ENCODE measurements at places on chromosomes 12 and 14. TPM values are rescaled to one million over a fixed set of nuclear protein-coding genes. Genes with fewer than 3 reads are reported as not detected.
A peak's percentile ranks its signal among the peaks of the same experiment; 100 is the strongest.

DNA sequence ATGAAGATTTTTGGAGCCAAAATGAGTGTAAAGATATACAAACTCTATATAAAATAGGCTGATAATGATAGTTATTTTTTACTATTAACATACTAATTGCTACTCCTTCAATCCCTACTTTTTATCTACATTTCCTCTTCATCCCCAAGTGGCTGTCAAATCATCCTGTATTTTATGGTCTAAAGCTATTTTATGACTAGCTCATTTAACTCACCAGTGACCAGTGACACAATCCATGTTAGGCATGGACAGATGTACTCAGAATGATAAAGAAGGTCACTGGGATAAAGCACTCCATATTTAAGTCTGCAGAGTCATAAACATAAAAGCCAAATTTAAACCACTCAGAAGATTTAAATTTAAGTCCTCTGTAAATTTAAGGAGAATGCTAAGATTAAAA, 183.0 kb downstream of the MED13L start:
- no peak for DNase-seq
- H3K27ac ChIP-seq: no peak overlapping the region
- peaks cover 24% of the 10 kb centered on the region for H3K36me3 ChIP-seq
- no peak overlapping the region for H3K4me3 ChIP-seq

DNA sequence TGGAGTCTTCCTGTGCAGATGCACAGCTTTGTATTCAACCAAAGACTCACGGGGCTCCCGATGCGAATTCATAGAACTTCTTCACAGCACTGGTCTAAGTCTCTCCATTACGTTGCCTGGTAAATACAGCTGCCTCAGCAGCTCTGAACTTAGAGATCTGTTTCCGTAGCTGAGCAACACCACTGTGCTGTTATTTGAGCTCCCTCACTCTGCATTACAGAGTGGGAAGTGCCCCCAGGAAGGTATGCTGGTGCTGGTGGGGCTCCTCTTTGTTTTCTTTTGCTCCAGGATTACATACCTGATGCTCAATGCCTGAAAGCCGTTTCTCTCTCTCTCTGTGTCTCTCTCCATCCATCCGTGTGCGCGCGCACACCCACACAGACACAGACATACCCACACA, 227.5 kb upstream of the RMST start:
- no peaks in the 10 kb centered on the region for H3K4me1 ChIP-seq
- no peak overlapping the region for H3K27ac ChIP-seq
- DNase-seq: no peak
- no peak overlapping the region for H3K4me3 ChIP-seq
- no peaks in the 10 kb centered on the region for H3K36me3 ChIP-seq

DNA sequence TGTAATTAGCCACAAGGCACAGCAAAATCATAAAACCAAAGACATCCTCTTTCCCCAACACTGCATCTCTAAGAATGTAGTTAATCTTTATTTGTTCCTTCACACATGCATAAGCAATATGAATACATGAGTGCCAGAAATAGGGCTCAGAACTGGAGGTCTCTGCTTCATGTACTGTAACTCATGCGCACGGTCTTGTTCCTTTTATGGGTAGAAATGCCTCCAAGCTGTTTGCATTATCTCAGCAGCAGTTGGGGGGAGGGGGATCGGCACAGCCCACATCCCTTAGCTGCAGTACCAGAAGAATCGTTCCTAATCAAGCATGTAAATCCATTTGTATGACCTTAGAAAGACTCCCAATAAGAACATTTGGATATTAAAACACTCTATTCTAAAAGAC, 20.0 kb downstream of the RHOJ start:
- H3K4me1 ChIP-seq: no peaks in the 10 kb centered on the region
- H3K4me3 ChIP-seq: no peak overlapping the region
- H3K27me3 ChIP-seq: peaks cover 5% of the 10 kb centered on the region
- H3K36me3 ChIP-seq: no peaks in the 10 kb centered on the region

DNA sequence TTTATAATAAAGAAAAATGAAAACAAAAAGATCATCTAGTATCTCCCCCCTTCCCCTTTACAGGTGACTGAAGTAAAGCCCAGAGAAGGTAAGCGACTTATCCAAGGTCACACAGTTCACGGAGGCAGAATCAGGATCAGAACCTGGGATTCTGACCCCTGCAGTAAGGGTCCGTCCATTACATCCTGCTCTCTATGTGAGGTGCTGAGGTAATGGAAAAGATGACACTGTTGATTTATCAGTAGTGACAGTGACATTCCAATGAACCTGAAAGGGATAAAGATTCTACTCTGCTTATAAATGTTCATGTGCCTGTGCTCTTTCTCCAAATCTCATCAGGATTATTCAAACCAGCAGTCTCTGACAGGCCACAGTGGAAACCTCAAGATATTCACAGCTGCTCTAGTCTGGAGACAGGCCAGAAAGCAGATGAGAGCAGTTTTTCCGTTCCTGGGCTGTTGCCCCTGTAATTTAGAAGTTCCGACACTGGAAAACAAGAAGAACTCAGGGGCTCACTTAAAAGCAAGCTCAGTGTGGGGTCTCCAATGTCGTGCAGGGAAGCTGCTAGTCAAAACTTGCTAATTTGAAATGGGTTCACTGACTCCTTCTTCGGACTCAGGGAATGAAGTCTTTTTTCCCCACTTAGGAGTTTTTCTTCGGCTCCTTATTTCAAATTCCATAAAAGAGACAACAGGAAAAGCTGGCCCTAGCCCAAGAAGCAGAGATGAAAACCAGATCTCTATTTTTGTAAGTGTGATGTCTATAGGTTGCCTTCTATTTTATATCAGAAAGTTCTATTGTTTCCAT, 131.8 kb upstream of the EEA1 start:
- DNase-seq: no peak
- no peak overlapping the region for H3K4me3 ChIP-seq
- peaks cover 55% of the 10 kb centered on the region for H3K27me3 ChIP-seq
- H3K4me1 ChIP-seq: peaks cover 14% of the 10 kb centered on the region
- no peaks in the 10 kb centered on the region for H3K36me3 ChIP-seq
- no peak overlapping the region for H3K27ac ChIP-seq

Gene CLEC2B
- total RNA-seq: 55.1 TPM

DNA sequence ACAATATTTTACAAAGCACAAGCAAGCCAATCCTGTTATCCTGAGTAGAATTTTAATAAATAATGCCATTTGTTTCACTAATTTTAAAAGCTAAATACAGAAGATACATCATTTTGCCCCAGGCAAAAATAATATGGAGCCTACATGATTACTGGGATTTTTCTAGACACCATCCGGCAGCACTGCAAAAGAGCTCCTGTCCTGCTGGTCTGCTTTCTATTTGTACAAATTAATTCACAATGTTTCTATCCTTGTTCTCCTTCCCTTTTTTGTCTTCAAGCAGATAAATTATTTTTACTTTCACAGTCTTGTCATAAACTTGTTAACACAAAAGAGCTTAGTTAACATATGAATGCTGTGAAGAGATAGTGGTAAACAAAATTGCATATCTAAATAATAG, 4.6 kb downstream of the SIX1 start:
- DNase-seq: no peak
- H3K27ac ChIP-seq: no peak overlapping the region
- H3K36me3 ChIP-seq: peaks cover 2% of the 10 kb centered on the region

Gene RBM19
- 55.7 TPM for total RNA-seq

DNA sequence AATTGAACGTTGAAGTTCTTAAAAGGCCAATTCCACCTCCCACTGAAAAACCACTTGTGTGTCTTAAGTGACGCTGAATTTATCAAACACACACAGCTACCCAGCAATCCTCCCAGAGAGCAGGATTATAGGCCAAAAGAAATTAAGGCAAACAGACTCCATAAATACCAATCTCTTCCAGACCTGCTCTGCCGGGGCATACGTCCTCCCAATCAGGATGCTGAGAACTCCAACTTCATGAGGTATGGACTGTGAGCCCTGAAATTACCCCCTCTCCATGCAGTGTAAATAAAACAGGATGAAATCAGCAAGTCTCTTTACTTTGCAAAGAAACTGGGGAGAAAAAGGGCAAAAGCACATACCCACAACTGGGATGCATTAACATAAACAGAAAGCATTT, 265.2 kb downstream of the KSR2 start:
- H3K27ac ChIP-seq: no peak overlapping the region
- no peaks in the 10 kb centered on the region for H3K36me3 ChIP-seq
- no peaks in the 10 kb centered on the region for H3K27me3 ChIP-seq
- no peaks in the 10 kb centered on the region for H3K4me1 ChIP-seq
- no peak for DNase-seq

DNA sequence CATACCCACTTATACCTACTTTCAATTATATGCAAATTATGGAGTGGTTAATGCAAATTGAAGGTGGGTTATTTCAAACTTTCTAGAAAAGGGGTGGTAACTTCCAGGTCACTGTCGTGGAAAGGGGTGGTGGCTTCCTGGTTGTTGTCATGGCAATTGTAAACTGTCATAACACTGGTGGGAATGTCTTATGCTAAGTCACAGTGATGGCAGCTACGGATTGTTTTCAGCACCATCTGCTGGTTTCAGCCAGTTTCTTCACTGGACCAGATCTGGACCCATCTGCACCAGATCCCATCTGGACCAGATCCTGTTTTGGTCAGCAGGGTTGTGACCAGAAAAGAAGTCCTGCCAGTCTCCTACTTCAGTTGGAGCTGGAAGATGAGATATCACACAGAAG, 1469.3 kb downstream of the AACS start:
- H3K27ac ChIP-seq: no peak overlapping the region
- H3K4me3 ChIP-seq: no peak overlapping the region
- H3K27me3 ChIP-seq: no peaks in the 10 kb centered on the region
- DNase-seq: no peak
- H3K36me3 ChIP-seq: no peaks in the 10 kb centered on the region
- no peaks in the 10 kb centered on the region for H3K4me1 ChIP-seq

Gene KRT7
- 4.7 TPM for total RNA-seq

GRCh38 chr12:98374007-98374406, 141.4 kb upstream of the TMPO start:
- peaks cover 36% of the 10 kb centered on the region for H3K4me1 ChIP-seq
- H3K27ac ChIP-seq: no peak overlapping the region
- peaks cover 58% of the 10 kb centered on the region for H3K27me3 ChIP-seq
- no peak overlapping the region for H3K4me3 ChIP-seq
- H3K36me3 ChIP-seq: peaks cover 2% of the 10 kb centered on the region

GRCh38 chr12:109461049-109461845, 15.9 kb downstream of the KCTD10 start:
- no peak for DNase-seq
- peaks cover 10% of the 10 kb centered on the region for H3K36me3 ChIP-seq
- H3K27me3 ChIP-seq: no peaks in the 10 kb centered on the region
- H3K4me3 ChIP-seq: no peak overlapping the region

DNA sequence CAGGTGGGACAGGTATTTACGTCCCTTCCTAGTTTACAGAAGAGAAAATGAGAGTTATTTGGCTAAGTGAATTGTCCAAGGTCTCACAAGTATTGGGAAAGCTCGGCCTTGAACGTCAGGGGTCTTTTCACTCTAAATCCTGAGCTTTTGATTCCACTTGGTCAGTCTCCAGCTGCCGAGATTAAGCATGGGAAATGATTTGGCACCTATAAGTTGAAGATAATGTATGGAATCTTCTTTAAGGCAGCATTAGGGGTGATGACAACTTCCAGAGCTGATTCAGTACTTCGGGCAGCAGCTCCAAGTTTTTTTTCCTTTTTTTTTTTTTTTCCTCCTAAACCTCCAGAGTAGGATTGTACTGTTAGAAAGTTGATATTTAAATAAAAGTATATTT, 722 bp downstream of the FAM234B start:
- peaks cover 23% of the 10 kb centered on the region for H3K4me1 ChIP-seq

Gene CARMIL3
- total RNA-seq: 3.3 TPM

- peaks cover 6% of the 10 kb centered on the region for H3K27me3 ChIP-seq
- DNase-seq: no peak
- H3K4me3 ChIP-seq: no peak overlapping the region
- H3K27ac ChIP-seq: no peak overlapping the region
- no peaks in the 10 kb centered on the region for H3K36me3 ChIP-seq
These were observed 7.4 kb downstream of the SERPINA12 start for GRCh38 chr14:94501588-94502516.

GRCh38 chr12:95997911-95998510, 1.9 kb upstream of the HAL start:
- no peak overlapping the region for H3K4me3 ChIP-seq
- H3K36me3 ChIP-seq: peaks cover 5% of the 10 kb centered on the region
- peaks cover 11% of the 10 kb centered on the region for H3K4me1 ChIP-seq

Gene TEX52
- total RNA-seq: not detected

- no peak overlapping the region for H3K27ac ChIP-seq
- H3K27me3 ChIP-seq: no peaks in the 10 kb centered on the region
- no peaks in the 10 kb centered on the region for H3K4me1 ChIP-seq
- no peak for DNase-seq
- H3K36me3 ChIP-seq: no peaks in the 10 kb centered on the region
These were observed 18.9 kb downstream of the TSPAN19 start for GRCh38 chr12:85017133-85017532.

DNA sequence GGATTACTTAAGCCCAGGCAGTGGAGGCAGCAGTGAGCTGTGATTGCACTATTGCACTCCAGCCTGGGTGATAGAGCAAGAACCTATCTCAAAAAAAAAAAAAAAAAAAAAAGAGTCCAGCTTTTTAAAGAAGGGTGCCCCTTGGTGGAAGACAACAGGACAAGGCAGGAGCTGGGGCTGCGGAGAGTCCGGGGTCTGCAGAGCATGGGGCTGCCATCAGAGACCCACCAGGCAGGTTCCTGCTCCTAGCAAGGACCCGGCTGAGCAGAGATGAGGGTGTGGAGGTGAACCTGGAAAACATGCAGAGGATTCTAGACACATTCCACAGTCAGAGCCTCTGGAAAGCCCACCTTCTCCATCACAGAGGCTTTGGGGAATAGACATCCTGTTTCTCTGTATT, 21.0 kb upstream of the CIPC start:
- no peaks in the 10 kb centered on the region for H3K27me3 ChIP-seq
- no peak overlapping the region for H3K4me3 ChIP-seq
- no peaks in the 10 kb centered on the region for H3K36me3 ChIP-seq
- H3K27ac ChIP-seq: no peak overlapping the region

Gene FAM181A
- total RNA-seq: not detected

GRCh38 chr14:37697489-37698121, 102.2 kb downstream of the TTC6 start:
- H3K27me3 ChIP-seq: no peaks in the 10 kb centered on the region
- no peak overlapping the region for H3K27ac ChIP-seq
- H3K4me1 ChIP-seq: no peaks in the 10 kb centered on the region
- H3K4me3 ChIP-seq: no peak overlapping the region

Gene LRFN5
- not detected for total RNA-seq

DNA sequence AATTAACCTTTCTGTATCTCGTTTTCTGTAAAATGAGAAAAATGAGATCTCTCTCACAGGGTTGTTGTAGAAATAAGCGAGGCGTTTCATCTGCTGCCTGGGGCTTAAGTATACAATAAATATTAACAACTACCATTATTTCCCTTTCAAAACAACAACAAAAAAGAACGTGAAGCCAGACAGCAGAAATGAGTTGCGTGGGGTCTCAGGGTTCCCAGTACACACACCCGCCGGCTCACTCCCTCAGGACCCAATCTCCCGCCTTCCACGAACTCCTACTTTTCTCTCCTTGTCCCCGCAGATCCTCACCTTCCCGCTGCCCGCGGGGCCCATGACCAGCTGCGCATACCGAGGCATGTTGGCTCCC, 227 bp downstream of the GPN3 start:
- peaks cover 43% of the 10 kb centered on the region for H3K4me1 ChIP-seq
- H3K27me3 ChIP-seq: no peaks in the 10 kb centered on the region
- peak overlapping the region; percentile 92 for H3K4me3 ChIP-seq
- DNase-seq: no peak
- H3K27ac ChIP-seq: peak overlapping the region; percentile 98
